Midbrain (tissue), 1 donor: ENCODE measurements at places on chromosomes 3 and 15.
A peak's percentile ranks its signal among the peaks of the same experiment; 100 is the strongest.

- no peak for DNase-seq
Measured at GRCh38 chr3:73072634-73073033, 11.2 kb downstream of the EBLN2 start.

GRCh38 chr3:163671201-163671600 lies 1407.1 kb downstream of the SI start:
- no peak for DNase-seq

DNA sequence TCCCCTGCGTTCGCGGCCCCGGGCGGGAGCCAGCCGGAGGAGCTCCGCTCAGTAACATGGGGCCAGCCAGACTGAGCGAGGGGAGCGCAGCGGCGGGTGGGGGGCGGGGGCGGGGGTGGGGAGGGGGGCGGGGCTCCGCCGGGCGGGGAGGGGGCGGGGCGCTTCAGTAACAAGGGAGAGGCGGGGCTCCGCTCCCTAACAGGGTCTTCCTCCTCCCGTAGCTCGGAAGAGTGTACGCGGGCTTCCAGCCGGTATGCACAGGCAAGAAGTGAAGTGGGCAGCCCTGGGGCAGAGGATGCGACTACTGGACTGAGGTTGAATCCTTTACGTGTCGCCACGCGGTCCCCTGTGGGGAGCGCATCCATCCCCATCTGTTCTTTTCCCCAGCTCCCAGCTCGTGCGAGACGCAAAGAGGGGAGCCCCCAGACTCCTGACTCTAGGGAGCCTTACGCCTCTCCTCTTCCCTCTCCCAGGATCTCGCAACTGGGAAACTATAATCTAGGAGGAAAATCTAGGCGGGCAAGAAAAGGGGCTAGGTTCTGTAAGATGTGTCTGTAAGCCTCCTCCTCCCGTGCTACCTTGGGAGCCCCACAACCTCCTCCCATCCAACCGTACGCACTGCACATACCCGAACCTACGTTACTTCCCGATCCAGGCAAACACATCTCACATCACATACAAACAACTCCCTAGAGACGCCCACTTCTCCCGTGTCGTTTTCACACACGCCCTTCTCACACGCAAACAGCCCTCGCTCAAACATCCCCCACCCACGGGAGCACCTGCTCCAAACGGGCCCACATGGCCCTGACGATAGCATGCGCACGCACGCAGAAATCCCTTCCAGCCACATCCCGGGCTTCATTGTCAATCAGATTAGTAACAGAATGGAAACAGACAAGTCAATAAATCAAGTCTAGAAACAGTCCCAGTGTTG lies at the start of gene SHF:
Gene SHF (minus strand): TSS at position 73 of the 937 bp plus-strand sequence. CDS start 15 bp downstream, at position 58.
- DNase-seq, result peak; percentile 49

DNA sequence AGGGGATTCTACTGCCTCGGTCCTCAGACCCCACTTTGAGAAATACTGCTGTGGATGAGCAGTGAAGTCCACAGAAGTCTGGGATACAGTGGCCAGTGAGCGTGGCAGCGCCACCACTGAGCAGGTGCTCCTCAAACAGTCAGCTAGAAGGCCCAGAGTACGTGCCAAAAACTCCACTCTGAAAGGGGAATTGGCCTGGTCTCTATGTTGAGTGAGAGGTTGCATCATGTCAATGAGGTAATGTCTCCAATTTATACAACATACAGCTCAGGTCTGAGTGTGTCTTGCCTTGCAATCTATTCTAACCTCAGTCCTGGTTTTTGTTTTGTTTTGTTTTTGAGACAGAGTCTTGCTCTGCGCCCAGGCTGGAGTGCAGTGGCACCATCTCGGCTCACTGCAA lies 53.3 kb upstream of the ETV5 start:
- no peak for DNase-seq

DNA sequence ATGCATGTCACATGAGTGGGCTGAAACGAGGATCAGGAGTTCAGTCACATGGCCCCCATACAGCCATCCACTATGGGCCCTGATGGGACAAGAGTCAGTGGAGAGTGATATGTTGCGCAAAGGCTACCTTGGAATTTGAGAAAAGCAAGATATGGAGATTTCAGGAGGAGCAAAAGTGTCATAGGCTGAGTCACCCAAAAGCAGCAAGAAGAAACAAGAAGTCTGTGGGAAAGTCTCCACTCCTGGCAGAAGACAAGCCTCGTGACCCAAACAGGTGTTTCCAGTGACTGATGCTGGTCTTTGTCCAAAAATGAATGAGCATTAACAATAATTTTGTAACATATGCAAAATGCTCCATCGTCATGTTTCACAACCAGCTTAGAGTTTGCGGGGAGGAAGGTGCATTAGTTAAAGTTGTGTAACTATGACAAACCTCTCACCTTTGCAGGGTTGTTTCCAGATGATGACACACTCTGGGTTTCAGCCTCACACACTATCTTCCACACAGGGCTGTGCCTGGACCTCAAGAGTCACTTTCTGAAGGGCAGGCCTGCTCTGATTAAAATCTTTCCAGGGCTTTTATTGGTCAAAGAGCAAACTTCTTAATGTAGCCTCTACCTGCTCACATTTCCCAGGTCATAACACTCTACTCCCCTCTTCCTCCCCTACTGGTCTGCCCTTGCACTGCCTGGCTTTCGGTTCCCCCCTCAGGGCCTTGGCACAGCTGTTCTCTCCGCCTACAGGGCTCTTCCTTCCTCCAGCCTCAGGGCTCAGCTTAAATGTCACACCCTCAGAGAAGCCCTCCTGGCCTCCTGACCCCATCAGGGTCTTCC lies 3.9 kb upstream of the DNASE1L3 start:
- no peak for DNase-seq

GRCh38 chr3:81951636-81952035 lies 190.2 kb upstream of the GBE1 start:
- DNase-seq, result no peak

- no peak for DNase-seq
Measured at GRCh38 chr3:78112291-78113010, 1072.6 kb downstream of the ROBO2 start.

DNA sequence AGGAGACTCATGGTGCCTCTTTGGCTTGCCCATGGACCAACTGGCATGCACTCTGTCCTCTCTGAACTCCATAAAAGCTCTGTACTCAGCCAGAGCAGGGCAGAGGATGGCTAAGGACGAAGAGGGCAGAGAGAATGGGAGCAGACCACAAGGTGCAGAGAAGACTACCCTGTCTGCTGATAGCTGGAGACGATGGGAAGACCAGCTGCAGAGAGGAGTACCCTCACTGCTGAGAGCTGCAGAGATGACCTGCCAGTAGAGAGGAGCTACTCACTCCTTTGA lies 65.0 kb downstream of the THBS1 start:
- DNase-seq, result no peak

DNA sequence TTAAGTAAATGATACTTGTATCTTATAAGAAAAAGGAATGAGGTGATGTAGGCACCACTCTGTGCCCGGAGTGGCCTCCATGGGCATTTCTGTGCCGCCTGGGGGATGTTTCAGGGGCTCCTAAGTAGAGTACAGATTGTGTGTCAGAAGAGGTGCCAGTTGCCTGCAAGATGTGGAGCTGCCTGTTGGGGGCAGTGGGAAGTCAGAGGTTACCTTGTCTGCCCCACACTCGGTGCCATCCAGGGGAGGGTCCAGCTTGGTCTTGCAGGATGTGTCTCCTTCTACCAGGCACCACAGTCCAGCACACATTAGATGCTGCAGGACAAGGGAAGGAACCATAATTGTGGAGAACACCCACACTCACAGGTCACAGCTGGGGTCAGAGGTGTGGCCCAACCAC lies 208.8 kb downstream of the ADAMTS17 start:
- no peak for DNase-seq

GRCh38 chr15:79878078-79878705 lies 18.6 kb downstream of the MTHFS start:
- no peak for DNase-seq

DNA sequence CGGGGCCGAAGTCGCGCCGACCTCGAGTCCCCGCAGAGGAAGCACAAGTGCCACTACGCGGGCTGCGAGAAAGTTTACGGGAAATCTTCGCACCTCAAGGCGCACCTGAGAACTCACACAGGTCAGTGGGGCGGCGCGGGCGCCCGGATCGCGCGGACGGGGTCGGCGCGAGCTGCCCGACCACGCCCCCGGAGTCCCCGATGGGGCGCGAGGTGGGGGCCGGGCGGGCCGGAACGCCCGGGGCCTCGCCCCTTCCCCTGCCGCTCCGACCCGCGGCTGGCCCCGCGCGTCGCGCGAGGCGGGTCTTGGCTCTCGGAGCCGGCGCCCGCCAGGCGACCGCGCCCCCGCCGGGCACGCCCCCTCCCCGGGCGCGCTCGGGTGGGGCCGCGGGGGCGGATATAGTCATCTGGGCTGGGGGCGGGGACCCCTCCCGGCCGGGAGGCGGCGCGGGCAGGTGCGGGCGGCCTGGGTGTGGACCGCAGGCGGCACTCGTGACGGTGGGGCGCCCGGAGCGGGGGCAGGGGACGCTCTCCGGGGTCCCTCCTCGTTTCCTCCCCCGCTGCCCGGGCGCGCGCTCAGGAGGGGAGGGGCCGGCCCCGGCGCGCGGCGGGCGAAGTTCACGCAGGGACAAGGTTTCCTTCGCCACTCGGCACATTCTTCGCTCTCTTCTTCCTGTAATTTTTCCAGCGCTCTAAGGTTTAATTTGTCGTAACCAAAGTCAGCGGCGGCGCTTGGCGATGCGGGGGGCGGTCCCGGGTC lies 1.2 kb downstream of the KLF13 start:
- peak; percentile 52 for DNase-seq

- DNase-seq, result no peak
Measured at GRCh38 chr3:87436781-87437543, 160.6 kb upstream of the POU1F1 start.

DNA sequence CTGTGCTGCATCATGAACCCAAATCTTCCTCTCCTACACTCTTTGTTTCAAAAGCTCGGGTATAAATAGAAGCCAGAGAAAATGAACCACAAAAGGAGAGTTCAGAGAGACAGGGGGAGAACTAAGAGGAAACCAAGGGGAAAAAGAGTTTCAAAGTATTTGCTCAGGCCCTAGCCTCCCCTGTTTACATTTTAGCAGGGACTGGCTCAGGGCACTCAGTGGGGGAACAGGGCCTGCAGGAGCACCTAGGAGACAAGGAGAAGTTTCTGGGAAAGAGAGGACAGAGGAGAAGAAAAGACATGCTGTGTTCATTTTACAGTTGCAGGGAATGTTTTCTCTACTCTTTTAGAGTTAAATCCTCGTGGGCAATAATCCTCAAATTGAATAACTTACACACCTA lies 8.5 kb upstream of the IL17RD start:
- DNase-seq, result no peak

DNA sequence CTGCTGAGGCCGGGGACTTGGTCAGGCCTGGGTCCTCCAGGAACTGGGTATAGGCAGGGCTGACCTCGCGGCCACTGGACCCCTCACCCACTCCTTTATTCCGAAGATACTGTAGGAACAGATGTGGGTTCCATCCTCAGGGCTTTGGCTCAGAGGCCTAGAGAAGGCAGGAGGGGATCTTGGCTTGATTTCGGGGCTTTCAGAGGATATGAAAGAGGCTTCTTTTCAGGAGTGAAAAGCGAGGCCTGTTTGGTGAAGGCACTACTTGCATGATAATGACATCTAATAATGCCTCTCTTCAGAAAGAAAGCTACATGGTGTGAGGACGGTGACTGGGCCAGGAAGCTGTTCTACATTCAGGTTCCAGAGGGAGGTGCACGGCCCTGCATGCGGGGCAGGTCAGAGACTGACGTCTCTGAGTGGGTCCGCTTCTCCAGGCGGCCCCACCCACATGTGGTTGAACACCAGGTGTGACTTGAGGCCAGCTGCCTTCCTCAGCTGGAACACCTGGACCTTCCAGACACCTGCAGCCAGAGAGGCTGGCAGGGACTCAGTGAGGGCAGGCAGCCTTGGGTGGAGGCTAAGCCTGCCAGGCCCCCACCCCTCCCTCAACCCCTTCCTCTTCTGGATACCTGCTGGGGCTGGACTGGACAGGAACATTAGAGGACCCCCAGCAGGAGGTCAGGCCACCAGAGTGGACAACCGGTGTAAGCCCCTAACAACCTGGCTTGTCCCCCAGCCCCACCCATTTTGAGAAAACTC lies 31.1 kb upstream of the HHATL start:
- peak; percentile 94 for DNase-seq

- DNase-seq, result no peak
Measured at GRCh38 chr3:58743296-58743695, 76.7 kb upstream of the FAM3D start.

GRCh38 chr15:64462492-64462891 lies 2.1 kb downstream of the ZNF609 start:
- no peak for DNase-seq

GRCh38 chr15:49706805-49707204 lies 86.0 kb downstream of the DTWD1 start:
- no peak for DNase-seq

GRCh38 chr3:45967724-45968123 lies 24.5 kb downstream of the CXCR6 start:
- no peak for DNase-seq

- DNase-seq, result no peak
Measured at GRCh38 chr3:147615035-147615434, 205.9 kb downstream of the ZIC1 start.

- peak; percentile 36 for DNase-seq
Measured at GRCh38 chr3:112086076-112086854, at the start of gene C3orf52. TSS of gene C3orf52 (plus strand) at chr3:112086389. CDS start at chr3:112086408, 19 bp downstream.

- no peak for DNase-seq
Measured at GRCh38 chr3:63477494-63478129, 174.9 kb upstream of the SNTN start.

- DNase-seq, result no peak
Measured at GRCh38 chr15:65411465-65412071, 11.2 kb downstream of the IGDCC4 start.

GRCh38 chr3:157782236-157782635 lies 279.0 kb upstream of the VEPH1 start:
- DNase-seq, result no peak

GRCh38 chr3:188197388-188197847 lies 43.5 kb downstream of the LPP start:
- no peak for DNase-seq

DNA sequence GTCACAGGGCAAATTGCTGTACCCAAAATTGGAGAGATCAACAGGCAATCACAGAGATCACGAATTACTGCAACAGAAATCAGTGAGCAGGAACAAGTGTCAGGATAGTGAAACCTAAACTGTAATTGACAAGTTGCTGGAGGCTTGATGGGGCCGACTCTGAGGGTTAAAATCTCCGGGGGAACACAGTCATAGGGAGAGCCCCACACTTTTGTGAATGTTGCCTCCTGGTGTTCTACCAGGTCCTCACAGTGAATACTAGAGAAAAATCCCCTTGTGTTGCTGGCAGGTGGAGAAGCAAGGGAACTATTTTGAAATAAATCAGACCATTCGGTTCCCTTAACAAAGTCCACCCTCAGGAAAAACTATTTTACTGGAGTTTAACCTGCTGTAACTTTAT lies 697.5 kb upstream of the CBLB start:
- no peak for DNase-seq
